NCI-H1930 (cell line): ENCODE measurements at places on chromosomes 3 and 15.
A peak's percentile ranks its signal among the peaks of the same experiment; 100 is the strongest.

DNA sequence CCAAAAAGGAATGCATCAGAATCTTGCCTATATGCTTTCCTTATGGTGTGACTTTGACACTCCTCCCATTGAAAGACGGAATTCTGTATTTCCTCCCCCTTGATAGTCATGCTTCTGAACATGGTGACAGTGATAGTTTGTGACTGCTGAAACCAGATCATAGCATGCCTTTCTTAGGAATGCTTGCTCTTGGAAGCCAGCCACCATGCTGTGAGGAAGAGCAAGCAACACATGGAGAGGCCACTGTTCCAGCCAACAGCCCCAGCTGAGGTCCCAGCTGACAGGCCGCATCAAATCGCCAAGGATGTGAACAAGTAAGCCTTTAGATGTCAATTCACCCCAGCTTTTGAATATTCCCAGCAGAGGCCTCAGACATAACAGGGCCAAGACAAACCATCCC lies 100.1 kb downstream of the IGF2BP2 start:
- DNase-seq = no peak

- DNase-seq = no peak
Measured at GRCh38 chr3:15023249-15023648, 41.9 kb downstream of the MRPS25 start.

GRCh38 chr3:148924562-148924961 lies 59.5 kb downstream of the CPA3 start:
- no peak for DNase-seq

DNA sequence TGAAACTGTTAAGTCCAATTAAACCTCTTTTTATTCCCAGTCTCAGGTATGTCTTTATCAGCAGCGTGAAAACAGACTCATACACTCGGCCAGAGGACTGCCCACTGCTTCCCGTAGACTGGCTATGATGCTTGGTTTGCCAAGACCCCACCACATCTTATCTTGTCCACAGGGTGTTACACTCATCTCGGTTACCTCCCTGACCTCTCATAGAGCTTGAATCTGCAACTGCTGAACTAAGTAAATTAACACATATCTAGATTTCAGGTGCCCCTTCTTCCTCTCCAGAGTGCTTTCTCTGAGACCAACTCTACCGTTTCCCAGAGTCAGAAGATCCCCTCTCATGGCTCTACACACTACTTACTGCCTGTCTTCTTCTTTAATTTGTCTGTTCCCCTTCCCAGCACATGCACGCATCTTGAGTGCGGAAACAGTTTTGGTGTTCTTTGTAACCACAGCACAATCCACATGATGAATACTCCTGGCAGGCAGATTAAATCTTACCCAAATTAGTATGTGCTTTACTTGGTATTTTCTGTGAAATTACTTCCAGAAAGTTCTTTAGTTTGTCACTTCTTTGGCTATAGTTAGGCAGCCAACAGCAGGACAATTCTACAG lies 49.7 kb downstream of the CD200 start:
- no peak for DNase-seq

- DNase-seq = no peak
Measured at GRCh38 chr3:172449466-172450149, 1.4 kb upstream of the GHSR start.

DNA sequence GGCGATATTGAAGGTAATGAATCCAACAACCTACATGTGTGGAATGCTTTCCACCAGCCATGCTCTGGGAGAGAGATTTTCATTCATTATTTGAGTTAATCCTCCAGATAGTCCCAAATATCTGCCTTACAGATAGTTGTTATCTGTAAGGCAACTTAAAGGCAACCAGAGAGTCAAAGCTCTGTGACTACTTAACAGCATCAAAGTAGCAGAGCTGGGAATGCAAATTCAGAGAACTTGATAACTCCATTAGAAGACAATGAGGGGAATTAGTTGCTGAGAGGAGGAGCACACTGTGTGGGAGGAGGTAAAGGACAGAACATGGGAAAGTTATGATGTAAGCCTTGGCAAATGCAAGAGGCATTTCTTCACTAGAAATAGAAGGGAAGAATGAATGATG lies 10.5 kb upstream of the CRBN start:
- DNase-seq = no peak

- DNase-seq = no peak
Measured at GRCh38 chr3:155065537-155065936, 14.6 kb upstream of the MME start.

DNA sequence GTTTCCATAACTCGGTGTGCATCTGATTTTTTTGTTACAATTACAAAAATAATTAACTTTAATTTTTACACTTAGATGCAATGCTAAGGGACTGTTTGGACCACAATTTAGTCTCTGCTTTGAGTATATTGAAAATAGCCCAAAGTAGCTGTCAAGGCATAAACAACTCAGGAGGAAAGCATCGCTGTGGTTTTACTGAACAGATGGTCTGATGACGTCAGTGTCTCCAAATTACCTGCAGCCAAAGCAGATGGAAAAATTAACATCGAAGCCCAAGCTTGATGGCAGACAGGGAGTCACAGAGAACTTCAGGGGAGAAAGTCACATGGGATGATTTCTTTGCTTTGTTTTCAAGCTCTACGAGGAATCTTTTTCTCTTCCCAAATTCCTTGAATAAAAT lies 83.1 kb upstream of the PLCL2 start:
- DNase-seq = no peak

- DNase-seq = no peak
Measured at GRCh38 chr3:174541708-174542315, 317.3 kb upstream of the NAALADL2 start.

GRCh38 chr3:179563271-179563783 lies 601 bp downstream of the ACTL6A start:
- DNase-seq = peak; percentile 24

GRCh38 chr3:125310623-125311081 lies 64.5 kb downstream of the ZNF148 start:
- no peak for DNase-seq

GRCh38 chr15:78195735-78196201 lies 38.6 kb downstream of the ACSBG1 start:
- DNase-seq = no peak

DNA sequence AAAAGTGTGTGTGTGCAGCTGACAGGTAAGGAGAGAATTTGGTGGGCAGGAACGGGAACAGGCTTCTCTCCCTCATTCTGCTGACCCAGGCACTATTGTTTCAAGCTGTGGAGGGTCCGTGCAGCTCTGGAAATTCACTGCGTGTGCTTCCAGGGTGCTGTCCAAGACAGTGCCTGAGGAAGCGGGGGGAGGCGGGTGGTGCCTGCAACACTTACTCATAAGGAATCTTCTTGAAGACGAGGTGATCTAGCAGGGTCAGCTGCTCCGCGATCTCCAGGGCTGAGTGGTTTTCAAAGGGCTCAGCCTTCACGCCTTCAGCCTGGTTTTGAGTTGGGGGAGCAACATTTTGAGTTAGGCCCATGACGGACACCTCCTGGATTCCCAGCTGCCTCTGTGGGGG lies 46.6 kb upstream of the CTSH start:
- no peak for DNase-seq

DNA sequence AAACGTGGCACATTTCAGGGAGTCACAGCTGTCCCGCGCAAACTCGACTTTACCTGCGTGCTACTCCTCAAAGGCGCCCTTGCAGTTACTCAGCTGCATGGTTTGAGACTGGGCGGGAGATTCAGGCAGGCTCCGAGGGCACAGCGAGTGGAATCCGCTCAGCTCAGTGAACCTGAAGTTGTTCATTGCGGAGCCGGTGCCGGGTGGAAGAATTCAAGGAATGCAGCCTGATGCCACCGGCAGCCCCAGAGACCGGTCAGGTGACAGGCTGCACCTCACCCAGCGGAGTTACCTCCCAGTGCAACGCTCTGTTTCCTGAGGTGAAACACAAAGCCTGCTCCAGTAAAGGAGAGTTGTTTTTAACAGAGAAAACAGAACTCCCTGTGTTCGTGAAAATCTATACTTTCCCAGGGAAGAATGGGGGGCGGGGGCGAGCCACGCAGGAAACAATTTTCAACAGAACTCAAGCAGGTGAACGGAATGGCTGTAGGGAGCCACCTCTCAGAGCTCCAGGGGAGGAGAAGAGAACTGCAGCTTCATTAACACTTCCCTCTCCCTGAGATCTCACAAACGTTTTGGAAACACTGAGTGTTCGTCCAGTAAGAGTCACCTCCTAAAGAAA lies 3.8 kb downstream of the VEPH1 start:
- no peak for DNase-seq

DNA sequence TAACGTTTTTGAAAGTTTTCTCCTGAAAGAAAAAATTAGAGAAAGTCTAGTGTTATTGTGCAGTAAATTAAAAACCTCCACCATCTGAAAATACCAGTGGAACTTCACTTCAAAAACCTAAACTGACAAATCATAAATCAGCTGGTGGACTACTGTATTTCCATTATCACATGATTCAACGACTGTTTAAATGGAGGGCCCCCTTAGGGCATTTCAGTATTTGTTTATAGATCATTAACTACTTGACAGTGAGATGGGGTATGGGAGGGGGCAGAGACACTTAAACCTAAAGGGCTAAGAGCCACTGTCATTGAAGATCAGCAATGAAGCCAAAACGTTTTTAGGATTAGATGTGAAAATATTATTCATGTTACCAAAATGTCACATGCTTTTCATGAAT lies 8.8 kb upstream of the C15orf61 start:
- no peak for DNase-seq

DNA sequence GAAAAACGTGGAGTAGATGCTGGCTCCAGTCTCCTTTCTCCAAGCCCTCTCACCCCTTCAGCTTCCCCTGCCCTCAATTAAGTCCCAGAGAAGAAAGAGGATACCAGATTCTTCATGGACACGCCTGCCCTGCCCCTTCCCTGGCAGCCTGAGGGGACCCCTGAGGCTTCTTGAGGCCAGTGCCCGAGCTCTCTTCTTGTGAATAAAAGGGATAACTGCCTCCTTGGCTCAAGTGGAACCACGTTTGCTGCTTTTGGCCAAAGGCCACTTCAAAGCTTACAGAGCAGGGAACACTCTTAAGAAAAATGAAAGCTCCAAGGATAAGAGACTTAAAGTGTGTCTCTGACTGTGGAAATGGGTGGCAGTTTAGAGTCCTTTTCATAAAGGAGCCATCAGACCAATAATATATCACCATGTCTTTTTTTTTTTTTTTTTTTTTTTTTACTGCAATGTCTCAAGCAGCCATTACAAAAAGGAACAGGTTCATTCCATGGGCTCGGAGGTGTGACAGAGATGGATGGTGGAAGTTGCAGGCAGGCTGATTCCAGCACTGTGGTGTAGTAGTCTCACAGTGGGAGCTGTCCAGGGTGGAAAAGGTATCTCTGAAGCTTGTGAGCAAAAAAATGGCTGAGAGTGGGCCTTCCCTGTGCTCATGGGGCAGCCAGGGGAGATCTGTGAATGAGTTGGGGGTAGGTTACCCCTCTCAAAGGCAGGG lies 108.8 kb downstream of the SEMA5B start:
- DNase-seq = no peak

- no peak for DNase-seq
Measured at GRCh38 chr3:137869022-137869421, 104.9 kb downstream of the SOX14 start.

GRCh38 chr3:56989169-56989976 lies 71.1 kb upstream of the SPATA12 start:
- no peak for DNase-seq

DNA sequence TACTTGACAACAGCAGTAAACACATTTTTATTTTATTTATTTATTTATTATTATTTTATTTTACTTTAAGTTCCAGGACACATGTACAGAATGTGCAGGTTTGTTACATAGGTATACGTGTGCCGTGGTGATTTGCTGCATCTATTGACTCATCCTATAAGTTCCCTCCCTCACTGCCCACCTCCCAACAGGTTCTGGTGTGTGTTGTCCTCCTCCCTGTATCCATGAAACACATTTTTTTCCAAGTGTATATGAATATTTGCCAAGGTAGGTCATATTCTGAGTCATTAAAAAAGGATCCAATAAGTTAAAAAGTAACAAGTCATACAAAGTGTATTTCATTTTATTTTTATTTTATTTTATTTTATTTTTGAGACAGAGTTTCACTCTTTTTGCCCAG lies 567.3 kb upstream of the KCNMB2 start:
- DNase-seq = no peak

DNA sequence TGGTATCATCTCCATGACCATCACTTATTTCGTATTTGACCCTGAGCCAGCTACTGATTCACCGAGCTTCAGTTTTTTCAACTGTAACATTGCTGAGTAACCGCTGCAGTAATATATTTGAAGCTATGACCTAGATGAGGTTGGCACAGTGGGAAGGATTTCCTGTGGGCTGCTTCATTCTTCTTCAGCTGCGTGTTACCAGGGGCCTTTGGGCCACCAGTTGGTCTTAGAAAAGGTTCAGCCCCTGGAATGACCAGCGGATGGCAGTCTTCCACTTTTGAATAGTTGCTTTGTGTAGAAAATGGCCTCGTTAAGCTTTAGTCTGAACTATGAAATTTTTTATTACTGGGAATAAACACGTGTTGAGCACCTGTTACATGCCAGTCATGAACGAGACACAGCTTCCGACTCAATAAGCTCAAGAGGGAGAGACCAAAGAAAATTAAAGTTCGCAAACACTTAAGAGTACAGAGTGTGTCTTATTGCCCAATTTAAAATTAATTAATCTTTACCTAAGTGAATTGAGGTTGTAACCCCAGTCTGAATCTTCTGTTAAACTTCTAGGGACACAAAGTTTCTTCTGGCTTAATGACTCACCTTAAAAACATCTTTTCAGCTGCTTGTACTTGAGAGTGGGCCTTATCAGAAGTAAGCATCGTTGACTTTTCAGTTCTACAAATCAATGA lies 57.6 kb upstream of the NR2E3 start:
- DNase-seq = no peak

DNA sequence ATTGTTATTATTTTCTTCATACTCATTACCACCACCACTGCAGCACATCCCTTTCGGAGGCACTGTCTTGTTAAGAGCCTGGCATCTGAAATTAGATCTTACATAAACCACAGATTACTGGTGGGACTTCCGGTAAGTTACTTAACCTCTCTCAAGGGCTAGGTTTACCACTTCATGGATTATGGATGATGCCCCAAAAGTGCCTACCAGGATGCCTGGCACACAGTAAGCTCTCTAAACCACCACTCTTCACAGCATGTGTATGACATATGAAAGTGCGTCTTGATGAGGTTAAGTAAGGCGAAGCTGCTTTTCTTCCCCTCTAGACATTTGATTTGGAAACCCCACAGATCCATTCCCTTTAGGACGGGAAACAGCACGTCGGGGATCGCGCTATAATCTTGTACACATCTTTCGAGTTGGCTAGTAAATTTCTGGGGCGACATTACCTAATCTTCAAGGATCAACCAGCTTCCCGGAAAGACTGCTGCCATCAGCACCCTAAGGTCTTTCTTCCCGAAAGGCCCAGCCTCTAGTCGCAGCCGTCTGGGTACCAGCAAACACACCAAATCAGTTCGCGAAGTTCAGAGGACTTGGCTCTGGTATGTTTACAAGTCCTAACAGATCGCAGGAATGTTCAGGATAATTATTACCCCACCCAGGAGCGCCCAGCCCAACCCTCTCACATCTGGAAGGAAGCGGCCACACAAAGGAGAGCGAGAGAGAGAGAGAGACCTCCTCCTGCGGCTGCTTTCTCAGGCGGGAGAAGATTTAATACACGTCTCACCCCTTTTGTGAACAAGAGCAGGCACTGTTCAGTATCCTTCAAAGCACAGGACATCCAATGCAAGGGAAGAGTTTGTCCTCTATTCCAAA lies 155.1 kb upstream of the FRMD4B start:
- DNase-seq = no peak

GRCh38 chr3:141336672-141337522 lies 31.4 kb upstream of the ZBTB38 start:
- no peak for DNase-seq
